ENCODE measurements at places on chromosomes 4 and X.
A peak's percentile ranks its signal among the peaks of the same experiment; 100 is the strongest.

DNA sequence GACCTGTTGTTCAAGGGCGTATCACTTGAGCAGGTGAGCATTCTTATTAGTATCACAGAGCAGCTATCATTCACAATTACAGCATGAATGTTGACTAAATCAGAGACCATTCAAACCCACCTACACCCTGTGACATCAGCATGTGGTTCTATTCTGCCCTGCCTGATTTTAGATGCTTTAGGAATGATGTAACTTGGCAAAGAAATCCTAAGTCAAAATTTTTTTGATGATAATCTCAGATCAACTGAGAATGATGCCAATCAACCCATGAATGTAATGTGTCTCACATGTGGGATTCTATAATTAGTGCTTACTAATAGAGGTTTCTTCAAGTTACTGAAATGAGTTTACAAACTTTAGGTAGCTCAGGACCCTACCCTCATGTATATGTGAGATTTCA lies 13.4 kb upstream of the CHIC2 start:
- DNase-seq, result no peak

GRCh38 chrX:25206778-25207177 lies 191.0 kb upstream of the ARX start:
- DNase-seq, result peak; percentile 60

GRCh38 chrX:48468693-48469691 lies 1.1 kb downstream of the SLC38A5 start:
- no peak for DNase-seq

GRCh38 chrX:136650811-136651210 lies 2.9 kb downstream of the CD40LG start:
- DNase-seq, result no peak

- DNase-seq, result no peak
Observed at GRCh38 chr4:122364700-122365404, 14.0 kb upstream of the ADAD1 start.

GRCh38 chr4:67125636-67126514 lies 419.4 kb downstream of the CENPC start:
- DNase-seq, result no peak

DNA sequence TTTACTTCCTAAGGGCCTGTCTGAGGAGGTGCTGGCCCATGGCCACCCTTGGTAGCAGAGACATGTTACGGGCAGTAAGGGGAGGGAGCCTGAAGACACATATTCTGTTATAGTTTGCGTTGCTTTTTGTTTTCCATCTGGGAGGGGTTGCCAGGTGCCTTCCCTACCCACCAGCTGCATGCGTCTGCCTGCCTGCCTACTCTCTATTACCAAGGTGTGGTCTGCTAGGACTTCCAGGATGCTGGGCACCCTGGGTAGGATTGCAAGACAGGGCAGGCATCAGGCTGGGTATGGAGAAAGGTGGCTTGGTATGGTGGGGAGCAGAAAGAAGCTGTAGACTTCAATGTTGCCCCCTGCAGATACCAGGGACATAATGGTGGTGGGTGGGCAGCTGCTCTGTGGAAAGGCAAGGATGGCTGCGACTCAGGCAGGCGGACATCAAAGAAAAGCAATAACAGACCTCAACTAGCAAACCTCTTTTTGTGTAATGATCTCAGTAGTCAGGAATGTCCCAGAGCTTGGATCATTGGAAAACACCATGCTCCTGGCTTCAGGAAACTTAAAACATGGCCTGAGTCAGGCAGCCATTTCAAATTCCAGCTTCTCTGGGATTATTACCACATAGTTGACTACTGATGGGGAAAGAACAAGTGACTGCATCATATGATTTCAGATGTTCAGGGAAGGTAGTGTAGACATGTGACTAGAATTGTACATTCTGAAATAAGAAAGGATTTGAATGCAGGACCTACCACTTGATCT lies 67.8 kb downstream of the HOPX start:
- DNase-seq, result no peak

GRCh38 chrX:15293451-15293850 lies 22.0 kb downstream of the ASB11 start:
- DNase-seq, result no peak

DNA sequence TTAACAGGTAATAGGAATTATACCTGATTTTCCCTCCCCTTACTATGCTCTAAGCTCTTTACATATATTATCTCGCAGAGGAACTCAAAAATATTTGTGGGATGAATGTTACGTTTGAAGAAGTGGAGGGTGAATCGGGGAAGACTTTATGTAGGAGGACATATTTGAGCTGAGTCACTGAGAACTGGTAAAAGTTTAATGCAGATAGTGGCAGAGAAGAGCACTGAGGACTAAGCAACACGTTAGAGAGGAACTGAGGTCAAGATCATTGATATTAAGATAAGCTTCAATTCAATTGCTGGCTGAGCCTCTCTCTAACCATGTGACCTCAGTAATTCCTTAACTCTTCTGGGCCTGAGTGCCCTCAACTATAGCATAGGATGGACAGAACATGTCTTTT lies 26.4 kb upstream of the ELOVL6 start:
- DNase-seq, result no peak

DNA sequence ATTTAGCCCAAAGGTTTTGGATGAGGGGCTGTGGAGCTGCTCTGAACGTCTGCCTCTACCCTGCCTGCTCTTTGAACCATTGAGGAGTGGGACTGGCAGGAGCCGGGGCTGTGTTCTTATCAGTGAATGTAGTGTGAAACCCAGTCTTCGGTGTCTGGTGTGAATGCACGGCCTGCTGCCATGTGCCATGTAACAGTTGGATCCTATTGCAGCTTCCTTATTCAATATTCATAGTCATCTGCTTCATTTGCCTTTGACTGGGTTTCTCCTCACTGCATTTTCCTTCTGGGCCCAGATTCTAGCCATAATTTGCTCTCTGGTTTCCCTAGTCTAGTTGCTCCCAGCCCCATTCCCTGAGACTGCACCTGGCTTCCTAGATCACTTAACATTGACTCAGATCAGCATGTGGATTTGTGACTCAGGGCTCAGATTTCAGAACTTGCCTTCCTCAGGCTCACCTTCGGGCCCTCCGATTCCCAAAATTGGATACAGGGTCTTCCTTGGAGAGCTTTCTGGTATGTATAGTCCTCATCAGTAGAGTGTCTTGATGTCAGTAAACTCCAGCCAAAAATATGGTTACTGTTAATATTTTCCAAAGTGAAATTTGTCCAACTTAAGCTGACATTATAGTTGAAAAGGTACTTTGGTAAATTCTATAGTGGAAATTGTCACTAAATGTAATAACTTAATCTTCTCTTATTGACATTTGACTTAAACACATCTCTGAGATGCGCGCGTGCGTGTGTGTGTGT lies 94.0 kb upstream of the DDIT4L start:
- DNase-seq, result no peak

- no peak for DNase-seq
Observed at GRCh38 chr4:154414796-154415195, 76.8 kb downstream of the DCHS2 start.

DNA sequence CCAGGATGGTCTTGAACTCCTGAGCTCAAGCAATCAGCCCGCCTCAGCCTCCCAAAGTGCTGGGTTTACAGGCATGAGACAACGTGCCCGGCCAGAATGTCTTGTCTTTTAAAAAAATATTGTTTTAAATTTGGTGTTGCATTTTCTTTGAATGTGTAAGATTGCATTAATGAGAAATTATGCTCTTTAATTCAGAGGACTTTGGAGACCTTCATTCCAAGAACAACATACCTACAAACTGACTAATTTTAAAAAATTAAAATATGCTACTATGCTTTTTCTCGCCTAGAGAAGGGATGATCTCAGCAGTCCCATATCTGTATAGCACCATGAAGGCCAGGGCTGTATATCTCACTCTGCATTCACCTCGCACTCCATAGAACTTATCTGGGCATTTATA lies 204.3 kb upstream of the SLC7A11 start:
- DNase-seq, result no peak

DNA sequence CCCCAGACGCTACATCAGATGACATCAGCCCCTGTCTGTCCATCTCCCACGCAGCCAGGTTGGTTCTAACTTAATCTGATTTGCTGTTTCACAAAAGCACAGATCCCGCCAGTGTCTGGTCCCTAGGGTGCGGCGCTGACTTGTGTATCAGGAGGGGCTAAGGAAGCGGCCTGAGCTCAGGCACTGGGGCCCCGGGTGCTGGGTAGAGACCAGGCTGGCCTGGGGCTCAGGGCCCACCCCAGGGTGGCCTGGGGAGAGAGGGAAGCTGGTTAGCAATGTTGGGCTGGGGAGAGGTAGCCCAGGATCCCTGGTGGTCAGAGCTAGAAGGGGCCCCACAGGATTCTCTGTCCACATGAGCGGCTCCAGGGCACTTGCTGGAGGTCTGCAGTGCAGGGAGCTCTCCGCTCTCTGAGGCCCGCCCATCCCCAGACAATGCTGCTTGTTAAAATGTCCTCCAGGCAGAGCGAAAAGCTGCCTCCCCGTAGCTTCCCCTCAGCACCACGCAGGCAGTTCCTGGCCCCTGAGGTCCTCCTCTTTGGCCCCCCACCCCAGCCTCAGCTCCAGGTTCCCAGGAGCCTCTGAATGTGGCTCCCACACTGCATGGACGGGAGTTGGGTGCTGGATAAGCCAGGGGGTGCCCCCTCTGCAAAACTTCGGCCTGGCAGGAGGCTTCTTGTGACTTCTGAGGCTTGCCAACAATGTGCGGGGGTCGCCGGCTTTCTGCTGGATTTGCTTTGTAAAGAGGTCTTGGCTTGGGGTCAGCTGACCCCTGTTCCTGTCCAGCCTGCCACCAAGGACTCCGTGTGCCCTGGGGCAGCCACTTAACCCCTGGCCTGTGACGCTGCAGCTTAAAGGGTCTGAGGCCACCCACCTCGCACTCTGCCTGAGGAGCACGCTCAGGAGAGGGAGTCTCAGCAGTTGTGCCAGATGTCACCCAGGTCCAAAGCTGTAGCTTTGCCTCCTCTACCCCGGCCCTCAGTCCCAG lies 112.9 kb downstream of the CPZ start:
- no peak for DNase-seq

- no peak for DNase-seq
Observed at GRCh38 chr4:125346616-125347015, 31.9 kb downstream of the FAT4 start.

DNA sequence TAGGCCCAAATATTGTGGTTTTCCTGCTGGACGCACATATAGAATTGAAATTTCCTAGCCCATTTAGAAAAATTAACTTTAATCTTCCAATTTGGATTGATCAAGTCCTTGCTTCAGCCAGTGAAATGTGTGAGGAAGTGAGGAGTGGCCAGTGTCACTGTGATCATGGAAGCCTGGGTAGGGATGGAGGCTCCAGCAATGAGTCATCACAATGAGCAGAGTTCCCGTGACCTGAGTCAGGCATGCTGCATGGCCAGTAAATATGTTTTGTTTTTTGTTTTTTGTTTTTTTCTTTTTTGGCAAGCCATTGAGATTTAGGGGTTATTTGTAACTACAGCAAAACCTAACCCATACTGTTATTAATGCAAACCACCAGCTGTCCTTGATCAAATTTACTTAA lies 52.1 kb downstream of the IDS start:
- peak; percentile 6 for DNase-seq

DNA sequence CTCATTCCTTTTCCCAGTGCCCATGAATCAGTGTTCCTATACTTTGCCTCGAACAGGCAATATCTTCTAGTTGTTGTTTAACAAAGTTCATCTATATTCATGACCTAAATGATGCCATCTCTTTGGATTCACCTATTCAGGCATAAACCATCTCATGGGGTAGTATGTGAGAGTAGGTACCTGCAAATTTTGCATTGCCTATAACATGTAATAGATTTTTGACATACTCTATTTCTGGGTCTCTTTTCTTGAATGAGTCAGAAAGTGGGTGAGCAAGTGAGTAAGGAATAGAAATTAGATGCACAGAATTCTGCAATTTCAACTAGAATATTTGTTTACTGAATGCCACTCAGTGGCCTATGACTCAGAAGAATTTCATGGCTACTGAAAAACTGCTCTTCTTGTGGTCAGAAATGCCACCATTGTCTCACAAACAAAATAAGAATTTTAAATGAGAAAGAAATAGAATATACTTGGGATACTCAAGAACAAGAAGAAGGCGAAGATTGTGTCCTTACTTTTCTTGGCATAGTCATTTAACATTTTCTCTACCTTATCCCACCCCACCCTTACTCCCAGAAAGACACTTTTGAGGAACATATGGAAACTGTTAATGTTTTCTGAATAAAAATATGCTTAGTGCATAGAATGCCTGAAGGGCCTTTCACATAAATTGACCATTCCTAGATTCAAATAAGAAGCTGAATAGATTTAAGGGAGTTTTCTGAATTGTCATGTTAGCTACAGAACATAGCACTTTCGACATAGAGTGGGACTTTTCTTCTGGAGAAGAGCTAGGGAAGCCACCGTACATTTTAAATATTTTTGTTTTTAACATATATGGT lies 86.8 kb downstream of the HHIP start:
- DNase-seq, result no peak

GRCh38 chr4:184459413-184459812 lies 14.9 kb downstream of the IRF2 start:
- DNase-seq, result no peak

GRCh38 chrX:37834937-37835336 lies 12.4 kb downstream of the DYNLT3 start:
- DNase-seq, result no peak

- no peak for DNase-seq
Observed at GRCh38 chrX:8683687-8684086, 48.2 kb downstream of the ANOS1 start.

GRCh38 chrX:55056820-55057674 lies 17.8 kb upstream of the PAGE2B start:
- DNase-seq, result no peak

Measured in amniotic stem cell (primary cell).